ENCODE measurements at places on chromosomes 1 and 21. TPM values are rescaled to one million over a fixed set of nuclear protein-coding genes. Genes with fewer than 3 reads are reported as not detected.

DNA sequence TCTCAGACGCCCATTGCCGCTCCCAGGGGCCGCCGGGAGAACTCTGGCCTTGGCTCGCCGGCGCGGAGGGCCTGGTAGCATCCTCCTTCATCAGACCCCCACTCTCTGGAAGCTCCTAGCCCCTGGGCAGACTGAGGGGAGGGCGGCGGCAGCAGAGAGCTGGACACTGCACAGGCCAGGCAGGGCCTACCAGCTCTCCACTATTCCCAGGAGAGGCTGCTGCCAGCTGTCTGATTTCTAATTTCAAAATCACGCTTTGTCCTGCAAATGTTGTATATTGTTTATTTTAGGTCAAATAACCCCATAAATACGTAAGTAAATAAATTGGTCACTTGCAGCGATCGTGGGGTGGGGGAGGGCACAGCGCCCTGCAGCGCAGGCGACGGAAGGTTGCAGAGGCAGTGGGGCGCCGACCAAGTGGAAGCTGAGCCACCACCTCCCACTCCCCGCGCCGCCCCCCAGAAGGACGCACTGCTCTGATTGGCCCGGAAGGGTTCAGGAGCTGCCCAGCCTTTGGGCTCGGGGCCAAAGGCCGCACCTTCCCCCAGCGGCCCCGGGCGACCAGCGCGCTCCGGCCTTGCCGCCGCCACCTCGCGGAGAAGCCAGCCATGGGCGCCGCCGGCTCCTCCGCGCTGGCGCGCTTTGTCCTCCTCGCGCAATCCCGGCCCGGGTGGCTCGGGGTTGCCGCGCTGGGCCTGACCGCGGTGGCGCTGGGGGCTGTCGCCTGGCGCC lies at the start of gene MTARC1:
TSS of gene MTARC1 (plus strand) at position 577 of the 732 bp plus-strand sequence. CDS start at position 609, 32 bp downstream.
- H3K4me1 ChIP-seq = no peaks in the 10 kb centered on the region
- H3K36me3 ChIP-seq = no peaks in the 10 kb centered on the region
- peaks cover 3% of the 10 kb centered on the region for H3K27me3 ChIP-seq
- peak within 1 kb of the TSS; percentile 87 for H3K4me3 ChIP-seq
- H3K27ac ChIP-seq = no peak within 1 kb of the TSS

GRCh38 chr21:16457498-16457897 lies 727.7 kb downstream of the USP25 start:
- peaks cover 15% of the 10 kb centered on the region for H3K36me3 ChIP-seq
- peaks cover 42% of the 10 kb centered on the region for H3K4me1 ChIP-seq
- no peak for DNase-seq
- no peak overlapping the region for H3K27ac ChIP-seq

GRCh38 chr1:71882226-71882625 lies 400.1 kb downstream of the NEGR1 start:
- no peak overlapping the region for H3K4me3 ChIP-seq
- no peak for DNase-seq
- H3K36me3 ChIP-seq = no peaks in the 10 kb centered on the region
- H3K27ac ChIP-seq = no peak overlapping the region
- no peaks in the 10 kb centered on the region for H3K27me3 ChIP-seq
- H3K4me1 ChIP-seq = no peaks in the 10 kb centered on the region

GRCh38 chr1:19577561-19577960 lies 66.5 kb upstream of the NBL1 start:
- no peak overlapping the region for H3K27ac ChIP-seq
- no peak for DNase-seq

- H3K4me3 ChIP-seq = no peak overlapping the region
- no peak overlapping the region for H3K27ac ChIP-seq
- no peaks in the 10 kb centered on the region for H3K4me1 ChIP-seq
- H3K27me3 ChIP-seq = peaks cover 5% of the 10 kb centered on the region
- H3K36me3 ChIP-seq = peaks cover 4% of the 10 kb centered on the region
Observed at GRCh38 chr1:9601942-9602793, 13.5 kb downstream of the TMEM201 start.

Gene MIA3
- total RNA-seq = 48.5 TPM

- no peaks in the 10 kb centered on the region for H3K36me3 ChIP-seq
- H3K4me3 ChIP-seq = no peak overlapping the region
- H3K27me3 ChIP-seq = peaks cover 2% of the 10 kb centered on the region
- H3K4me1 ChIP-seq = no peaks in the 10 kb centered on the region
Observed at GRCh38 chr1:63189677-63190076, 132.7 kb upstream of the FOXD3 start.

DNA sequence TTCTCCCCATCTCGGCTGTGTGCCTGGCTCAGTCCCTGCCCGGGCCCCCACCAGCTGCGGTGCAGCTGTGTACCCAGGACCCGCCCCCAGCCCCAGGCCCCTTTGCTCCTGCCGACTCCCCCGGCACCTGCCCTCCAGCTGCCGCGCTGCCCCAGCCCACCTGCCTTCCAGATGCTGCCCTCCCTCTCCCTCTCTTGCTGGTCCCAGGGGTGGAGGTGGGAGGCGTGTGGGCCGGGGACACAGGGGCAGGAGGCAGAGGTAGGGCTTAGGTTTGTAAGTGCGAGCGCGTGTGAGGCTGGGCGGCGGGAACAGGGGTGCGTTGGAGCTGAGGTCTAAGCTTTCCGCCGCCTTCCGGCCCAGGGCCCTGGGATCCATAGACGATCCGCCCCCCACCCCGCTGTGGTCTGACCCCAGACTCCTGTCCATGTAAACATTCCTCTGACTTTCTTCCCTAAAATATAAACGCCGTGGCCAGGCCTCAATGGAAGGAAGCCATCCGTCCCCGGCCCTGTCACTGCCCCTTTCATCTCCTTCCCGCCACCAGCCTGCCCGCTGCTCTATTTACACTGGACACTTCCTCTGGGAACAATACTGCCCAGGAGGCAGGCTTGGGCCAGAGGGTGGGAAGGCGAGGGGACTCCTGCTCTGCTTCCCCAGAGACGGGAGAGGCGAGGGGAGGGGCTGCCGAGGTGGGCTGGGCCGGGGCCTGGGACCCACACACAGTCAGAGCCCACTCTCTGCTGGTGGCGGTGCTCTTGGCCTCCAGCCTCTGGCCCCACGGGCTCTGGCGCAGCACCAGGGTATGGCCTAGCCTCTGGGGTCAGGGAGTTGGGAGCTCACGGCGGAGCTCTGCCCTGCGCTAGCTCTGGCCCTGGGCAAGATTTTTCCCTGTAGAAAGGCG lies 128.3 kb downstream of the CASZ1 start:
- peak overlapping the region; percentile 81 for H3K27ac ChIP-seq
- H3K4me1 ChIP-seq = peaks cover 42% of the 10 kb centered on the region
- DNase-seq = peak; percentile 57
- peaks cover 4% of the 10 kb centered on the region for H3K27me3 ChIP-seq

Gene THEM4
- total RNA-seq = 9.0 TPM

Gene NDC1
- 13.3 TPM for total RNA-seq

GRCh38 chr21:15848634-15849560 lies 119.1 kb downstream of the USP25 start:
- DNase-seq = no peak
- peaks cover 9% of the 10 kb centered on the region for H3K4me1 ChIP-seq
- H3K27ac ChIP-seq = no peak overlapping the region
- H3K4me3 ChIP-seq = no peak overlapping the region

- peaks cover 11% of the 10 kb centered on the region for H3K27me3 ChIP-seq
- H3K4me1 ChIP-seq = peaks cover 18% of the 10 kb centered on the region
- H3K27ac ChIP-seq = no peak overlapping the region
- no peak overlapping the region for H3K4me3 ChIP-seq
- DNase-seq = no peak
Observed at GRCh38 chr1:47576758-47577115, 138.9 kb downstream of the FOXD2 start.

DNA sequence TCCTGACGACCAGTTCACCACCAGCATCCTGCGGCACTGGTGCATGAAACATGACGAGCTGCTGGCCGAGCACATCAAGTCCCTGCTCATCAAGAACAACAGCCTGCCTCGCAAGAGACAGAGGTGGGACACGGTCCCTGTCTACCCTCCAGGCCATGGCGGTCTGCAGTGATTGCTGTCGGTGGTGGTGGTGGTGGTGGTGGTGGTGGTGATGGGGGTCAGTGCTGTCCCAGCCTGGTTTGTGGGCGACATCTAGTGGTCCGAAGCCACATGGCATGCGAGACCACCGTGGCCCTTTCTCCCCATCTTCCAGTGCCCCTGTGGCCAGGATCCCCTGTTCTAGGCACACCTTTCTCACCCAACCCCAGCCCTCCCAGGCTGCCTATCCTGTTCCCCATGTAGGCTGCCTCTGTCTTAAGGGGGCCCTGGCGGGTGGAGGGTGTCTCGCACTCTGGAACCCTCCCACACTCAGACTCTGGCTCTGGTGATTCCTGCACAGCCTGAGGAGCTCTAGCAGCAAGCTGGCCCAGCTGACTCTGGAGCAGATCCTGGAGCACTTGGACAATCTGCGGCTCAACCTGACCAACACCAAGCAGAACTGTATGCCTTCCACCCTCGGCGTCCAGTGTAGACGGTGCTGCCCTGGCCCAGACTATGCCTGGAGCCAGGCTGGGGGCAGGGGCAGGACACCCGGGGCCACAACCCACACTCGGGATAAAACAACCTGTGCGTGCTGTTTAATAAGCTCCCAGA lies 3.2 kb upstream of the SLC27A3 start:
- H3K36me3 ChIP-seq = peaks cover 35% of the 10 kb centered on the region
- DNase-seq = peak; percentile 77
- H3K27ac ChIP-seq = peak overlapping the region; percentile 74
- H3K27me3 ChIP-seq = peaks cover 10% of the 10 kb centered on the region
- H3K4me3 ChIP-seq = no peak overlapping the region
- peaks cover 71% of the 10 kb centered on the region for H3K4me1 ChIP-seq

Gene KCNH1
- total RNA-seq = 0.10 TPM

Gene NCMAP
- 0.05 TPM for total RNA-seq

Gene MAP10
- 4.9 TPM for total RNA-seq

DNA sequence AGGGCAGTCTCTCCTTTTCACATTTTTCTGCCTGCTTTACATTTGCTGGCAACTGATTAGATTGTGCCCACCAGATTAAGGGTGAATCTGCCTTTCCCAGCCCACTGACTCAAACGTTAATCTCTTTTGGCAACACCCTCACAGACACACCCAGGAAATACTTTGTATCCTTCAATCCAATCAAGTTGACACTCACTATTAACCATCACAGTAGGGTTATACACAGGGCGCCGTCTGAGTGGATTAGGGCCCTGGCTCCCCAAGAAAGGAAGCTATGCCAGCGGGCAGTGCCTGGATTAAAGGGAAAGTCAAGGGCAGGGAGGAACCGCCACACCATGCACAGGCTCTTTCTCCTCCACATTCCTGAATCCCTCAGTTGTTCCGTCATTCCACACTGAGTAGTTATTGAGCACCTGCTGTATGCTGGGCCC lies 56.2 kb downstream of the EVA1C start:
- no peaks in the 10 kb centered on the region for H3K36me3 ChIP-seq
- peaks cover 2% of the 10 kb centered on the region for H3K4me1 ChIP-seq
- no peak overlapping the region for H3K27ac ChIP-seq
- H3K27me3 ChIP-seq = peaks cover 2% of the 10 kb centered on the region

- no peak overlapping the region for H3K27ac ChIP-seq
- no peaks in the 10 kb centered on the region for H3K36me3 ChIP-seq
- DNase-seq = no peak
- no peak overlapping the region for H3K4me3 ChIP-seq
Observed at GRCh38 chr1:10511494-10511885, 36.7 kb downstream of the PEX14 start.

DNA sequence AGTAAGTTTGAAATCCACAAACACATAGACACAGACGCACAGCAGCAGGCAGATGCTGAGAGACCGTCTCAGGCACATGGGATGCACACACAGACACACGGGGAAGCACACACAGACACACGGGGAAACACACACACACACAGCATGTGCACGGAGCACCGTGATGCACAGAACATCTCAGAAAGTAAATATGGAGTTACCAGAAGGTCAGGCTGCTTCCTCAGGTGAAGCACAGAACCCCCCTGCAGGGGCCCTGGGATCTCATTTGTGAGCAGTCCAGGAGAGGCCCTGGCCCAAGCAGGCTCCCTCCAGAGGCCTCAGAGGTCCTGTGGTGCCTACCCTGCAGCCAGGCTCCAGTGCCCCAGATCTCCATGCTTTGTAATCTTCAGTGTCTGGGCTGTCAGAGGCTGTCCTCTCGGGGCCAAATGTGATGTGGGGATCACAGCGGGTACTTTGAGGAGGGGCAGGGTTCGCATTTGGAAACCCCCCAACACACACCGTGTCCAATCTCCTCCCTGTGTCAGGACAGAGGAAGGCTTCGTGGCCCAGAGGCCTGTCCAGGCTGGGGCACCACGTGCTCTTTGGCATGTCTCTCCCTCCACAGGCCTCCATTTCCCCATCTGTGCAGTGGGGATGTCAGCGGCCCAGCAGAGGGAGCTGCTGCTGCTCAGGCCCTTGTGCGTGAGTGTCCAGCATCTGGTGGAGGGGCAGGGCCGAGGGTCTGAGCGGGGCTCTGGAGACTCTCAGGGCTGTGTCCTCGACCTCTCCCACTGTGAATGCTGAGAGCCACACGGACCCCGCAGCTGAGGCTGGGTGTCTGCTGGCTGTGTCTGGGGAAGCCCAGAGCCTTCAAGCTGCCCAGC lies 23.0 kb upstream of the PRSS38 start:
- H3K27me3 ChIP-seq = peaks cover 13% of the 10 kb centered on the region
- no peak for DNase-seq
- H3K4me1 ChIP-seq = no peaks in the 10 kb centered on the region
- peak overlapping the region; percentile 12 for H3K4me3 ChIP-seq
- peak overlapping the region; percentile 62 for H3K27ac ChIP-seq

DNA sequence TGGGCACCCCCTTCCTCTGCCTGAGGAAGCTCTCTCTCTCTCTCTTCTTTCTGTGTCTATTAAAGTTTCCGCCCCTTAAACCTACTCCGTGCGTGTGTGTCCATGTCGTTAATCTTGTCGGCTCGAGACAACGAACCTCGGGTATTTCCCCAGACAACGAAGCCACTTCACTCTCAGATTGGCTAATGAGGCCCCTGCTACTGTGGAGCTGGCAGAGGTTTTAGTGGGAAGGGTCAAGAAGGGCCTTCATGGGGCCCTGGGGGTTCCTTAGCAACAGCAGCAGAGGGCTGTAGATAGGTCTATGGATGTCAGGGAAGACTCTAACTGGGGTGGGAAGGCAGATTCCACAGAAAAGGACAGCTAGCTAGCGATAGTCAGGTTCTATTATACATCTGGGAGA lies 239.8 kb upstream of the RAB4A start:
- no peak for DNase-seq
- no peaks in the 10 kb centered on the region for H3K27me3 ChIP-seq
- H3K4me3 ChIP-seq = no peak overlapping the region
- H3K27ac ChIP-seq = no peak overlapping the region
- peaks cover 31% of the 10 kb centered on the region for H3K4me1 ChIP-seq

Gene CRYAA
- total RNA-seq = not detected

DNA sequence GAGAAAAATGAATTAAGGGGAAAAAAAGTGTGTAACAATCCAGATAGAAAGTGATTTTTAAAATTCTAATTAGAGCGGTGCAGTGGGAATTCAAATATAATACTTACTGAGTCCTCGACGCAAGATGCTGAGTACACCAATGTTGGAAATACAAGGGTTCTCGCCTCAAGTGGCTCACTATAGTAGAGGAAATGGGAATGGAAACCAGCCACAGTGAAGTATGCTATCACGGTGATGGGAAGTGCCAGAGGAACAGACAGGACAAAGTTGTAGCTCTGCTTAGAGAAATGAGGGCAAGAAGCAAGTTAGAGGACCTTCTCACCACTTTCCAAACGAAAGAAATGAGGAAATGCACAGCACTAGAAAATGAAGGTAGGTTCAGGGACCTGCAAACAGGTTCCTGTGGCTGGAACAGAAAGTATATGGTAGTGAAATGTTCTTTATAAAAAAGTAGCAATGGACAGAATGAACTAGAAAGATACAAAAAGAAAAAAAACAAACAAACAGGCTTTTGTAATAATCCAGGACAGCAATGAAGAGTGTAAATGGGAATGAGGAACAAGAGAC lies 13.5 kb downstream of the EGLN1 start:
- no peak overlapping the region for H3K27ac ChIP-seq
- peaks cover 2% of the 10 kb centered on the region for H3K27me3 ChIP-seq
- H3K4me1 ChIP-seq = peaks cover 9% of the 10 kb centered on the region
- no peak for DNase-seq

All from endothelial cell (in vitro differentiated cells).